Hippocampal formation (tissue), 2 donors: ENCODE measurements at places on chromosomes 5 and 9.

- no peak for DNase-seq
Measured at GRCh38 chr9:128894764-128895163, 12.8 kb downstream of the LRRC8A start.

GRCh38 chr5:160450164-160450932, 28.7 kb downstream of the PTTG1 start:
- DNase-seq = no peak

- DNase-seq = peak; percentile 53
Measured at GRCh38 chr5:82259172-82259800, 18.9 kb downstream of the RPS23 start.

- DNase-seq = no peak
Measured at GRCh38 chr9:85430659-85431338, 311.0 kb downstream of the AGTPBP1 start.

GRCh38 chr5:111079846-111080245, 8.3 kb downstream of the TSLP start:
- no peak for DNase-seq

DNA sequence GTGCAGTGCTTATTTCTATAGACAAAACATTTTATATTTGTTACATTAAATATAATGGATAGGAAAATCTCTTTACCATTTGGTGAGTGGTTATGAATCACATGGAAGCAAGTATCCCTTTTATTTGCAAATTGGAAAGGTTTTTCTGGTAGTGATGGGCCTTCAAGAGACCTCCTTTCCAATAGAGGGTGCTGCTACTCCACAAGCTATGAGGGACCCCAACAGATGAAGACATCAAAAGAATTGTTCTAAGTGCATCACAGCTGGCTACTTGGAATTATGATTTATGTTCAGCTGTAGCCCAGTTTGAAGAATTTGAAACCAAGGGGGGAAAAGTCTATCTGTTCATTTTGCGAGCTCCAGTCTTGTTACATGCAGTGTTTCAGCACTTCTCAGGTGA, 493.7 kb upstream of the SGCD start:
- no peak for DNase-seq

DNA sequence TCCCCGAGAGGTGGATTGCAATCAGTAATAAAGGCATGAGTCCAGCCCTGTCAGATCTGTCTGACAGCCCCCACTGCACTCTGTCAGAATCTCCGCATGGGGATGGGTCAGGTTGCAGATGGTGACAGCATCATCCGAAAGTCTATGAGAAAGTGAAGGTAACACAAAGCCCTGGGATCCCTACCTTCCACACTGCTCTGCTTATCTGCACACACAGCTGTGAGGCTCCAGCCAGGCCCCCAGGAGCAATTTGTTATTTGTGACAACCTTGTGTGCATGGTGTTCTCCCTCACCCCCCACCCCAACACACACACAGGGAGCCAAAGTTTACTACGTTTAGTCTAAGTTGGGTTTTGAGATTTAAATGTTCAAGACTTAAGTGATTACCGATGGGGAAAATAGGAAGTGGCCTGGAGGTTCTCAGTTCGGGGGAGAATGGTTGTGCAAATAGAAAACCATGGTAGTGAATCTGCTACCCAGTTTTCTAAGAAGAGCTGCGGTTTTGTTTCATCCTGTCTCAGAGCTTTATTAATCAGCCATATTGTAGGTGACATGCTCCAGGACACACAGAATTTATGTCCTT, 92.7 kb downstream of the SV2C start:
- no peak for DNase-seq

GRCh38 chr5:43636076-43636475, 33.1 kb downstream of the NNT start:
- DNase-seq = no peak

DNA sequence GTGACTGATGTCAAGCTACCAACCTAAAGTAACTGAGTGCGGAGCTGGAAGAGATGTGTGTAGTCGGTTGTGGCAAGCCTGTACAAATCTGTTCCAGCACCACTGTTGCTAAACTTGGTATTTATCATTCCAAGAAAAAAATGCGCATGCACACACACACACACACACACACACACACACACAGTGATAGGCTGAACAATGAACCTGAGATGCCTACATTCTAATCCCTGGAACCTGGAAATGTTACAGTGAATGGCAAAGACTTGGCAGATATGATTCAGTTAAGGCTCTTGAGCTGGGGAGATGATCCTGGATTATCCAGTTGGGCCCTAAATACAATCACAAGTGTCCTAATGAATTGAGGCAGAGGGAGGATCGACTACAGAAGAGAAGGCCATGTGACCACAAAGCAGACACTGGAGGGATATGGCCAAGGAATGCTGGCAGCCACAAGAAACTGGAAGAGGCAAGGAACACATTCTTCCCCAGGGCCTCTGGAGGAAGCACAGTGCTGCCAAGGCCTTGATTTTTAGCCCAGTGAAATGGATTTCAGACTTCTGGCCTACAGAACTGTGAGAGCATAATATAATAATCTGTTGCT, 49.7 kb upstream of the LHFPL2 start:
- DNase-seq = no peak

GRCh38 chr9:17137566-17137965, 2.7 kb downstream of the CNTLN start:
- DNase-seq = no peak

GRCh38 chr5:167822241-167822640, 469.2 kb upstream of the WWC1 start:
- DNase-seq = no peak

DNA sequence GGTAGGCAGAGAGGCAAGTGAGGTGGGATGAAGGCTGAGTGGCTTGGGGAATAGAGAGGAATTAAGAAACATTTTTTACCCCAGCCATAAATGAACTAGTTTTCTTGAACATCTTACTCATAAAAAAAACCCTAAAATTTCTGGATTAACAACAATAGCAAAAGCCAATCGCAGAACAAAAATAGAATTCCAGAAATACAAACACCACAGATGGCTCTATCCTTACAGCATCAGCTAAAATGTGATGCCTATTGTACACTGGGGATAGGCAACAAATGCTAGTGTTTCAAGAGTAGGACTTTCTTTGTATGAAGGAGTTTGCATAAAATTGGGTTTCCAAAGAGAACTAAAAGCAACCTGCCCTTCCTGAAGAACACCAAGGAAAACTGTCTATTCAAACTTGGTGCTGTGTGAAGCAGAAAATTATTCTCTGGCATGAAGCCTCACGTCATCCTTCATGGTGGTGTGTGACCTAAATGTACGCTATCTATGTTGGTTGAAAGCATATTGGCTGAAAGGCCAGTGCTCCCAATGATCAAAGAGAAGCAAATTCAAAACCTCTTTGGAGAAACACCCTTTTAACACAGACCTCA, 82.9 kb downstream of the JAKMIP2 start:
- peak; percentile 46 for DNase-seq

- DNase-seq = no peak
Measured at GRCh38 chr9:36112516-36112915, 24.0 kb upstream of the GLIPR2 start.

DNA sequence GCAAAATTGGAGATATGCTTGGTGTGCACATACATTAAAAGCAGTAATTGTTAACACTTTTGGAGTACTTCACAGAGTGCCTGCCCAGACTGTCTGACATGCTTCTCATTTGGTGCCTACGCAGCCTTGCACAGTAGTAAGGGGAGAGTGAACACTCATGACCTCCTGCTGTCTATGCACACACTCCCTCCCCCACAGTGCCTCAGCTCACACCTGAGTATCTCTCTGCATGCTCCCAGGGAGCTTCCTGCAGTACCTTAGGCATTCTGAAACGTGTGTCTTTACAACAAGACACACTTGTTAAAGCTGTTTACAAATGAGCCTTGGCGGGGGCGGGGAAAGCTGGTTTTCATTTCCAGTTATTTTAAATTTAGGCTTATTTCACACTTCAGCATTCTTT, 18.0 kb downstream of the MAP3K1 start:
- DNase-seq = no peak

- DNase-seq = no peak
Measured at GRCh38 chr5:71887680-71888079, 168.6 kb downstream of the CARTPT start.

GRCh38 chr5:56549096-56549886, 266.1 kb upstream of the MAP3K1 start:
- no peak for DNase-seq

DNA sequence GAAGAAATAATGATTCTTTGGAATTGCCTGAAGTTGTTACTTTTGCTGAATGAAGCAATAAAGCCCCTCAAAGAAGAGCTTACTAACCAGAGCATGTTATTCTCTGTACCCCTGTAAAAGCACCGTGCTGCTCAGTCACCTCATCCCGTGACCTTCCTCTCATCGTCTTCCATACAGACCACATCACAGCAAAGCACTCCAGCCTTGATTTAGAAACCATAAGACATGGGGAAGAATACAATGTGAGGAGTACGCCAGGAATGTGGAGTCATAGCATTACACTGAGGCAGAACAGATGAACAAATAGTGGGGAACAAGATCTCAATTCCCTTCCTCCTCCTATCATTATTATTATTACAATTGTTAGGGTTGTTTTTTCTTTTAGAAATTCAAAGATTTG, 49.1 kb downstream of the ERAP1 start:
- no peak for DNase-seq

- no peak for DNase-seq
Measured at GRCh38 chr5:58114324-58114723, 345.6 kb downstream of the PLK2 start.

DNA sequence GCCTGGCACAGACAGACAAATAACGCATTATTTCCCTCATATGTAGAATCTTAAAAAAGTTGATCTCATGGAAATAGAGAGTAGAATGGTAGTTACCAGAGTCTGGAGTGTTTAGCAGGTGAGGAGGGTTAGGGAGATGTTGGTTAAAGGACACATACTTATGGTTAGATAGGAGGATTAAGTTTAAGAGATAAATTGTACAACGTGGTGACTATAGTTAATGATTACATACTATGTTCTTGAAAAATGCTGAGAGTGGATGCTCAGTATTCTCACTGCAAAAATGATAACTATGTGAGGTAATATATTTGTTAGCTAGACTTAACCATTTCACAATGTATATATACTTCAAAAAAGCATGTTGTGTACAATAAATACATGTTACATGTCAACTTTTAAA, 38.0 kb downstream of the CERT1 start:
- no peak for DNase-seq

- no peak for DNase-seq
Measured at GRCh38 chr5:150206098-150206778, 16.4 kb downstream of the SLC6A7 start.

- DNase-seq = no peak
Measured at GRCh38 chr9:125462861-125463291, 201.2 kb downstream of the GAPVD1 start.

DNA sequence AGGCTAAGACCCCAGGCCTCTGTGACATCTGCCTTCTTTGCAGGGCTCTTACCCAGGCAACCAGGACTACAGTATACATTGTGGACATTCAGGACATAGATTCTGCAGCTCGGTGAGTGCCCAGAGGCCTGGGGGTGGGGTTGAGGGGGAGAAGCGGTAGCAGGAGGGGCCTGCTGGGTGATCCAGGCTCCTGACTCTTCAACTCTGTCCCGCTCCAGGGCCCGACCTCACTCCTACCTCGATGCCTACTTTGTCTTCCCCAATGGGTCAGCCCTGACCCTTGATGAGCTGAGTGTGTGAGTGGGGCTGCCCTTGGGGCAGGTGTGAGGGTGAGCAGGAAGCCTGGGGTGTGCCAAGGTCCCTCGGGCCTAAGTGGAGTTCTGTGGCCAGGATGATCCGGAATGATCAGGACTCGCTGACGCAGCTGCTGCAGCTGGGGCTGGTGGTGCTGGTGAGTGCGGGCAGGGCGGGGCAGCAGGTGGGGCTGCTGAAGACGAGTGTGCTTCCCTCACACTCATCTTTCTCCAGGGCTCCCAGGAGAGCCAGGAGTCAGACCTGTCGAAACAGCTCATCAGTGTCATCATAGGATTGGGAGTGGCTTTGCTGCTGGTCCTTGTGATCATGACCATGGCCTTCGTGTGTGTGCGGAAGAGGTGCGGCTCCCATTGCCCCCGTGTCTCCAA, 19.8 kb downstream of the GPRIN1 start:
- DNase-seq = no peak

DNA sequence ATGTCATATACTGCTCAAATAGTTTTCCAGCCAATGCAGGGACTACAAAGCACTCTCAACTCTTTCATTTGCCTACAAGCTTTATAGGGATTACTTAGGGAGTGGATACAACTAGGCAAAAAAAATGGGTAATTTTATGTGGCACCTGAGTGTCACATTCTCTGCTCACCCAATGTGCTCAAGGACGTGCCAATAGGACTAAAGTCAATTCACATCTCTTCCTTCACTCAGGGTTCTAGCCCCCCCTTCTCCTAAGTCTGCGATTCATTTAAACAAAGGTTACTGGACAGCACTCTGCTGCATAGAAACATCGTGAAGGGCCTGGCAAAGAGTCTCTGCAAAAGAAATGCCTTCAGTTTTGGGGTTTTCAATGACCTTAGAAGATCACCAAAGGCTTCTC, 142.3 kb downstream of the TSSK1B start:
- no peak for DNase-seq

- no peak for DNase-seq
Measured at GRCh38 chr9:37370968-37371563, 51.4 kb upstream of the GRHPR start.

DNA sequence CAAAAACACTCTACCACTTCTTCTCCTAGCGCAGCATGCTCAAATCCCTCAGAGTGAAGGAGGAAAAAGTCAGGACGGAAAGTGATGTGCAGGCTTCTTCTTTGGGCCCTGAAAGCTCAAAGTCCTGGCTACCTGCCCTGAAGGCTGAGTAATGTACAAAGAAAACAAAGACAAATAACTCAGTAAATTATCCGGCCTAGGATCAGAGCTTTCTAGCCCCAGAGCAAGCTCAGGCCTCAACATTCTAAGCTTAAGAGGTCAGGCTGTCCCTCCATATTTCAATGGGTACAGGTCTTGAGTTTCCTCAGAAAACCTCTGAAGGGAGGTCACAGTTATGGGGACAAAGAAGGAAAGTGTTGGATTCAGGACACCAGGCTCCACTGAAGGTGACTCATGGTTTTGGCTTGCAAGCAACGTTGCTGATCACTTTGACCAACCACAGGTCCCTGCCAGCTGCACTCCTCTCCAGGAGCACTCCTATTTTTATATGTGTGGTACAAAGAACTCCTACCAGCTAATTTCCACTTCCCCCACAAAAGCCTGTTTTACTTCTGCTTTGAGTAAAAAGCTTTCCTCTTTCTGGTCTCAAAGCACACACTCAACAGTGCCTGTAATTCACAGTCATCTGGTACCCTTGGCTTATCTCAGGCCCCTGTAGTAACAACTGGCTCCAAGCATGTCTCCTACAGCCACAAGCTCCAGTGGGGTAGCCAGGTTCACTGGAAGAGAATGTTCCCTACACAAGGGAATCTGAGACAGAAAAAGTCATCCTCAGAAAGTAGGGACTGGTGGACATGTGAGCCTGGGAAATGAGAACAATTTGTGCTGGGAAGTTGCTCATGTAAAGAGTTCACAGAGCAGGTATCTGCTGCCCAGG, 115.7 kb downstream of the UGCG start:
- peak; percentile 35 for DNase-seq

DNA sequence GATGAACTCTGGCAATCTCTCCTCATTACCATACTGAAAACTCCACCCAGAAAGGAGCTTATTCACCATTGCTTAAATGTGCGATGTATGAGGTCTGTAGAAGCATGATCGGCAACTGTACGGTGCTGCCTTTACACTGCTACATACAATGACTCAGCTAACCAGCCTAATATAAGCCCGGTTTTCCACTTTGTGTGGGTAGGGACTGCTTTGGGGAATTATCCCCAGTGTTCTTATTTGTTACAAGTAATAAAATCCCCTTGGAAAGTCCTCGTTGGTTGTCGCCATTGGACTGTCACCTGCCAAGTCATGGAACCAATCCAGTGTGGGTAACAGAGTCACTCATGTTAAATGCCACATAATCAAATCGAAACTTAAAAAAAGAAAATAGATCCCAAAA, 23.5 kb upstream of the TENT2 start:
- no peak for DNase-seq
